ENCODE measurements at places on chromosomes 12 and 14.

DNA sequence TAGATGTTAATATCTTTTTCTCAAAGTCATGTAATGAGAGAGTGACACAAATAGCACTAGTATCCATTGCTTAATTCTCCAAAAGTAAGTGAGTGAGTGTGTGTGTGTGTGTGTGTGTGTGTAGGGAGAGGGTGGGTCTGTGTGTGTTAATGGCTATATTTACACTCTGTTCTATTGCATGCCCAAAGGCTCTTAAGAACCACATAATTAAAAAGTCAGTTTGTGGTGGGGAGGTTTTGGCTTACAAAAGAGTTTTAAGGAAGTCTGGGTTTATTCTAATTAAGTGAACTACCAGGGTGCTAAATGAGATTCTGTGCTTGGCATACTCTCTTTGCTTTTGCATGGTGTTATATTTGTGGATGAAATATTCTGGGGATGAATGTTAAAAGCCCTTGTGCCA, 1897.6 kb upstream of the FLRT2 start:
- no peak for DNase-seq

DNA sequence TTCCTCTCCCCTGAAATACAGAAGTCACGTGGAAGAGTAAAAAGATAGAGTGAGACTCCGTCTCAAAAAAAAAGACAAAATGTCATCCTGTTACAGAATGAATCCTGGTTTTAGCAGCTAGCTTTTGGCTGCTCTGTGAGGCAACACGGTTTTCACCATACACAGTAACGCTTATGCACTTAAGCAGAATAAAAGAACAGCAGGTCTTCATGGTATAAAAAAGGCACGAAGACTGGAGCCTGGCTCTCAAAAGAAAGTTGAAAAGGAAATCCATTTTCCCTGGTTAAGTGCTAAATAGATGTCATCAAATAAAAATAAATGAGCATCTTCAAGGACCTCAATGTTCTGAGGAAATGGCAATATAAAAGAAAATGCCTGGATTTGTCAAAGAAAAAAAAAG, 444.1 kb downstream of the IPO8 start:
- no peak for DNase-seq

DNA sequence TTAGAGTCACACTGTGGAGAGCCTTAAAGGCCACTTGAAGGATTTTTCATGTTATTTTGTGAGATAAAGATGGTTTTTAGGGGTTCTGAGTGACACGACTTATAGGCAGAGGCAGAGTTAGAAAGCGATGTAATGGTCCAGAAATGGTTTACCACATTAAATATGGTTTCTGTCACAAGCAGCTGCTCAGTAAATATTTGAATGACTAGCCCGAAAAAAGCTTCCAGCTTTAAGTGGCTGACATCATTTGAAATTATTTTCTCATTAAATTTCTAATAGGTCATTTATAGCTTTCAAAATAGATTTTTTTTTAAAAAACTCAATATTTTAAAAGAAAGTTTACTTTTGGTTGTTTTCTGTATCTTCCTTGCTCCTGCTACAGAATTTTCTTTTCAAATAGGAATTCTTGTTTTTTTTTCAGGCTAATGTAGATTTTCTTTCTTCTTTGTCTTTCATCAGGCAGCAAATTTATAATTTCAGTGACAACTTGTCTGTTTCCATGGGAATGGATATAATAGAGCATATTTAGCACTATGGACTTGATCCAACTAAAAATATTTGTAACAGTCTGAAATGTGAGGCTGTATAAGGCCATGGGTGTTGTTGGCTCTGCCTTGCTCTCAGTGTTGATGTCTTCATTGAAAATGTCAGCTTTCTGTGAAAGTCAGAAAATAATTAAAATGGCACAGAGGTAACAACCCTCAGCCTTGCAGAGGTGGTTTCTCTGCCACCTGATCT, 700.0 kb downstream of the TMTC2 start:
- DNase-seq: no peak

GRCh38 chr12:76277480-76277879, 70.7 kb downstream of the BBS10 start:
- DNase-seq: no peak

GRCh38 chr12:107654873-107655272, 30.7 kb upstream of the PWP1 start:
- DNase-seq: no peak

DNA sequence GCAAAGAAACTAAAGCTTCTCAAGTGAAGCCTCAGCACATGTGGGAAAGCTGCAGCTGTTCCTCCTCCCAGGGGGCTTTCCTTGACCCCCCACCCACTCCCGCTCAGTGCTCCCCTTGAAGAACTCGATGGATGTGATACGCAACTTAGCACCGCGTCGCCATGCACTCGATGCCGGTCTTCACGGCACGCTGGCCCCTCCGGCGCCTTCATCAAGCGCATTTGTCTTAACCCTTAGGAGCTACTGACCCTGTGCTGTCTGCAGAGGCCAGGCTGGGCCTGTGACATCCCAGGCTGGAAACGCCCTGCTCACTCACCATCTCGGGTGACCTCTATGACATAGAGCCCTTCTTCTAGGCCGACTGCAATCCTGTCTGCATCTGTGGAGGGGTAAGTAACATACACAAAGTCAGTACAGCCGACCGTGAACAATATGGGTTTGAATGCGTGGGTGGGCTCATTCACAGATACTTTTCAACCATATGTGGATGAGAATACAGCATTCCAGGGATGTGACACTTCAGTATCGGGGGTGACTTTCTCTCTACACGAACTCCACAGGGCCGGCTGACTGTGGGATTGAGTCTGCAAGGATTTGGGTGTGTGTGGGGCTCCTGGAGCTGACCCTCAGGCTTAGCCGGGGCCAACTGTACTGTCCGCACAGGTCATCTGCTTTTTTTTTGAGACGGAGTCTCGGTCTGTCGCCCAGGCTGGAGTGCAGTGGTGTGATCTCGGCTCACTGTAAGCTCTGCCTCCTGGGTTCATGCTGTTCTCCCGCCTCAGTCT, 23.1 kb downstream of the AMN start:
- no peak for DNase-seq

DNA sequence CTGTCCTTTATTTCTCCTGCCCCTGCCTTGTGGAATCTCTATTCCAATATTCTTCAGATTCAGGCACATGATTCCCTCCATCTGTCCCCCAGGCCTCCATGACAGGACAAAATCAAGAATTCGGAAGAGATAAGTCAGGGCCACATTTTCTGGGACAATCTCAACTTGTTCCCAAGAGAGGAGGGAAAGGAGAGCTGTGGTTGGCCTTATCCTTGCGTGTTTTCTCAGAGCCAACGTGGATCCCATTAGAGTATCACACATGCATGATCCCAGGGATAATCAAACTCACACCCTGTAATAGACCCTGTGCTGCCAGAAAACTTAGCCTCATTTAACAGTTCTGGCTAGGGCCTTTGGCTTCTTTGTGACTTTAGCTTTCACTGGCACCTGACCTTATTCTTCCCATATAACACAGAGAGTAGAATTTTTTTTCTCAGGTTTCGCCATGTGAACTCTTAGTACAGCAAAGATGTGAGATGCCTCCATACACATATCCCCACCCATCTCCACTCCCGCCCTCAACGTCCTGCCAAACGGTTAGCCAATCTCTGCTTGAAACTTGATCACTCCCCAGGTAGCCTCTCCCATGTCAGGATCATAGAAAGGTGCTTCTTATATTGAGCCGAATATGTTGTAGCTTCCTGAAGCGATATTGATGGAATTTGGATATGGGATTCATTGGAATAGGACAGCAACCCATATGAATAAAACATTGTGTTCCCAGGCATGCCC, 6.7 kb upstream of the KRT1 start:
- no peak for DNase-seq

DNA sequence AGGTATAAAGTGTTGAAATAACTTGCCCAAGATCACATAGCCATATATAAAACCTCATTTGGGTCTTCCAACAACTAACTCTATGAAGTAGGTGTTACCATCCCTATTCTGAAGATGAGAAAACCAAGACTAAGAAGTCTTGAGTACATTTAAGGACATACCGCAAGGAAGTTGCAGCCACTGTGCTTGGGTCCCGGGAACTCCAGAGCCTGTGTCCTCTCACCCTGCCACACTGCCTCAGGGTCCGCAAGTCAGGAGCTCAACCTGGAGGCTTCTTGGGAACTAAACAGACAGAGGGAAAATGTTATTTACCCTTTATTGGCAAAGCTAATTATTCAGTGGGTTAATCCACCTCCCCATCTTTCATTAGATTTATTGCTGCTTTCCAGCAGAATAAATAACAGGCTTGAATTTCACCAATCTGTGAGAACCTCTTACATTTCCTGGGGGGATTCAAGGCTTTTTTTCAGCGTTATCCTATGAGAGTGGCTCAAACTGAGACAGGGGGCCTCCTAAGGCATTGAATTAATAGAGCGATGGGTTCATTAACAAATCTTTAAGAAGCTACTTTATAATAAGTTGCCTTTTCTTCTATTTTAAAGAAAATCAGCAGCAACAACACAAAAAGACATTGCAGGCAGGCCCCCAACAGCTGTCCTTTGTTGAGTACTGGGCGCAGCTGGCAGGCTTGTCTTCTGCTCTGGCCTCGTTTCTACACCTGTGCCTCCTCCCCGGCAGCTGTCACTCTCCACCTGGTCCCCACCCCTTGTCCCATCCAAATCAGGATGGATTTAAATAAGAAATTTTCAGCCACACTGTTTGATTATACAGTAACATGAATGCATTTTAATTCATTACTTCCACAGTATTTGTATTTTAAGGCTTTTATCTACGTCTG, 25.3 kb downstream of the PHLDA1 start:
- no peak for DNase-seq

DNA sequence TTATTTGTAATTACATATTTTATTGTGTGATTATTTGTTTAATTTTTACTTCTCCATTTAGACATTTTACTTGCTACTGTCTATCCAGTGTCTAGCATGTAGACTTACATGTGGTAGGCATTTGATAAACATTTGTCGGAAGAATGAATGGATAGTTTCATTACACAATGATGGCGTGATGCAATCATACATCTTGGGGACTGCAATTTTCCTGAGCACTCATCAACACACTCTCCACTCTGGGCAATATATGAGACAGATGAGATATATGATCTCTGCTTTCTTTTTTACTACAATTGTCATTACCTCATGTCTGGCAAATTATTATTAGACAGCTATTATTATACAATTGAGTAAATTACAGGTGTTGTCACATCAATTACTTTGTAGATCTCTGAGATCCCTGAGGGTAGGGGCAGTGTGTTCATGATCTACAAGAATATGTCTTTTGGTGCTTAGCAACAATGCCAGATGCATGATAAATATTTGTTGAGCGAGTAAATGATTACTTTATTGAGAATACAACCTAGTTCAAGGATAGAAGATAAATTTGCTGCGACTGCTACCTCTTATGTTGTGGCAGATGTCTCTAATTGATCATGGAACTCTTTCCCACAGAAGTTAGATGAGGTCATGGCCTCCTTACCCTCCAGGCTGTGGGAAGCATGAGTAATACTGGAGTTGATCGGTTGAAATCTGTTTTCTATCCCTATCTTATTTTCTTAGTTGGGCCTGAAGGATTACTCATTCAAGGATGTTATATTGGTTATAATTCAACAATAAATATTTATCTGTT, 416.0 kb downstream of the LRIG3 start:
- DNase-seq: no peak

- DNase-seq: no peak
Observed at GRCh38 chr12:122867691-122868461, 28.0 kb downstream of the VPS37B start.

DNA sequence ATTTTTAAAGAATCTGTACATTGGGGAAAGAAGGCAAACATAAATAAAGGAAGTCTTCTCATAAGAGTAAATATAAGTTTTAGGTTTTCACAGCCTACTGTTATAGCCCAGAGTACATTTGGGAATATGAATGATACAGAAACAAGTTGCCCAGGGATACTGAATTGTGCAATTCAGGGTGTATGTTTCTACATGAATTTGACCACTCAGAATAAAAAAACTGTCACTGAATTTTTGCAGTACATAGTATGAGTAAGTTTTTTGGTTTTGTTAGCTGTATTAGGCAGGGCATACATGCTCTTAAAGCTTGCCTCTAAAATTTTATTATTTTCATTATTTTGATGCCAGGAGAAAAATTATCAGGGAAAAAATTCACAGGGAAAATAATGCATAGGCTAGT, 6.6 kb upstream of the PCNX4 start:
- DNase-seq: no peak

- no peak for DNase-seq
Observed at GRCh38 chr12:4829793-4830162, 79.9 kb upstream of the KCNA1 start.

- DNase-seq: no peak
Observed at GRCh38 chr14:100532906-100533655, 54.1 kb downstream of the BEGAIN start.

DNA sequence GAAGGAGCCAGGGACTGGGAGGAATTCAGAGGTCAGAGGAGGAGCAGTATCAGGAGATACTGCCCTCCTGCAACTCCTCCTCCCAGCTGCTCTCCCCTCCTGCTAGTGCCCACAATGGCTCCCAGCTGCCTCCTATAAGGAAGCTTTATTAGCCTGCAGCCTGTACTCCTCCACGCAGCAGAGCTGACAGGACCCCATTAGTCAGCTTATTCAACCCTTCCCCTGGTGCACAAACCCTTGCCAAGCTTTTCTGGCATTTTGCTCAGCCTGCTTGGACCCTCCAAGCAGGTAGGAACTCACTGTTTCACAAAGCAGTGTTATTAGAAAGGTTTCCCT, 6.9 kb upstream of the AQP2 start:
- DNase-seq: no peak

GRCh38 chr12:18990856-18991255, 138.7 kb upstream of the PLEKHA5 start:
- DNase-seq: no peak

- peak; percentile 9 for DNase-seq
Observed at GRCh38 chr12:59595565-59595882, 305 bp upstream of the SLC16A7 start.

GRCh38 chr12:119613319-119613936, 19.9 kb downstream of the TMEM233 start:
- DNase-seq: no peak

- DNase-seq: no peak
Observed at GRCh38 chr14:34700622-34701130, 13.7 kb downstream of the CFL2 start.

GRCh38 chr12:28568704-28569103, 378.4 kb downstream of the CCDC91 start:
- DNase-seq: no peak

DNA sequence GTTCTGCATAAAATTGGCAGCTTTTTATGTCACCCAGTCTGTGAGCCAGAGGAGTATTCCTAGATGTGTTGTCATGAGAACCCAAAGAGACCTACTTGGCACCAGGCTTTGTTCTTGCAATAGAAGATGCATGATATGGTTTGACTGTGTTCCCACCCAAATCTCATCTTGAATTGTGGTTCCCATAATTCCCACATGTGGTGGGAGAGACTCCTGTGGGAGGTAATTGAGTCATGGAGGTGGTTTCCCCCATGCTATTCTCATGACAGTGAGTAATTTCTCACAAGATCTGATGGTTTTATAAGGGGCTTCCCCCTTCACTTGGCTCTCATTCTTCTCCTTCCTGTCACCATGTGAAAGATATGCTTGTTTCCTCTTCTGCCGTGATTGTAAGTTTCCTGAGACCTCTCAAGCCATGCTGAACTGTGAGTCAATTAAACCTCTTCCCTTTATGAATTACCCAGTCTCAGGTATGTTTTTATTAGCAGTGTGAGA, 572.0 kb upstream of the ATP2B1 start:
- DNase-seq: no peak

Measured in iPS DF 6.9 (cell line).